ENCODE measurements at places on chromosomes 7 and 10.

DNA sequence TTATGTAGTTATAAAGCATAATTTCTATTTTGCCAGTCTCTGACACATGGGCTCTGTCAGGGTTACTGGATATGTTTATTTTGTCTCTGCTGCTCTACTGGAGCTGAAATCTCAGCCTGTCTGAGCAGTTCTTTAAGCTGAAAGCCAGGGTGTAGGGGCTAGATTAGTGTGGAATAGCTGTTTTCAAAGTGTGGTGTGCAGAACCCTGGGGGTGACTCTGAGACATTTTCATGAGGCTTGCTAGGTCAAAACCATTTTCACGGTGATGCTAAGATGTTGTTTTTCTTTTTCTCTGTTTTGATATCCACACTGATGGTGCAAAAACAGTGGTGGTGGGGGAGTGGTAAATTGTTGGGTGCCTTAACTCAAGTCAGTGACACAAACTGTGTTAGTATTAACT is 45.5 kb downstream of the CREM start:
- no peak for DNase-seq

DNA sequence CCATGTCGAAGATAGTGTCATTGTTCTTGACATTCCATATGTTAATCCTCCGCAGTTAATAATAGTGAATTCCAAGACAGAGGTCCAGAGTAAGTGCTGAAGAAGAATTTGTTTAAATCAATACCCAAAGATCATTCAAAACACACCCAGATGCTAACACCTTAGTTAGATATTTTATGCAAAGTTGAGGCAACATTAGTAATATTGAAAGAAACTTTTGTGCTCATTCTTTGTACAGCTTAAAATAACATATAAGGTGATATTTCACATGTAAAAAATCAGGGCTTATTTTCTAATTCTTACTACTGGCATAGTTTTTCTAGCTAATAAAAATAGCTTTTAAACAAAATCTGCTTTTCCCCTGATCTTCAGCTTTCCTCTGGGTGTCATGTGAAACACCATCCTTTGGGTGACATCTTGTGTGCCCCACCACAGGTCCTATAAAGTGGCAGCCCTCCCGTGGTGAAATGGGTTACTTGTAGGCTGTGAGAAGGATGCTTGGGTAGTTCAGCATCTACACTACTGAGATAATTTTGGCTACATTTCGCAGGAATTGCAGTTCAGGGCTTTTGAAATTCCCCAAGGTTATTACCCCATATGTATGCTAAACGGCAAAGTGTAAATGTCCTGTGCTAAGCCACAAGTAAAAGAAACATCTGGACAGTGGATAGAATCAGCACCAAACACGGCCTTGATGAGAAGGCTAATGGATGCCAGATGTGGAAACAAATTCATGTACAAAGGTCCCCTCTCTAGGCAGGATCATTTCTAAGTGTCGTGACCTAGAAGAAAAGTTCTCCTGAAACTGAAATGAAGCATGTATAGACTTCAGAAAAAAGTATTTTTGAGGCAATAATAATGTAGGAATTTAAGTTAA is 105.4 kb downstream of the GRM3 start:
- DNase-seq = no peak

DNA sequence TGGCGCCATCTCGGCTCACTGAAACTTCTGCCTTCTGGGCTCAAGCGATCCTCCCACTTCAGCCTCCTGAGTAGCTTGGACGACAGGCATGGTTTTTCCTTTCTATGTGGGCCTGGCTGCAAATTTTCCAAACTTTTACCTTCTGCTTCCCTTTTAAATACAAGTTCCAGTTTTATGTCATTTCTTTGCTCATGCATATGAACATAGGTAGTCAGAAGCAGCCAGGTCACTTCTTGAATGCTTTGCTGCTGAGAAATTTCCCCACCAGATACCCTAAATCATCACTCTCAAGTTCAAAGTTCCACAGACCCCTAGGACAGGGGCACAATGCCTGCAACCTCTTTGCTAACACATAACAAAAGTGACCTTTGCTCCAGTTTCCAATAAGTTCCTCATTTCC is 21.6 kb upstream of the RPEL1 start:
- peak; percentile 31 for DNase-seq

DNA sequence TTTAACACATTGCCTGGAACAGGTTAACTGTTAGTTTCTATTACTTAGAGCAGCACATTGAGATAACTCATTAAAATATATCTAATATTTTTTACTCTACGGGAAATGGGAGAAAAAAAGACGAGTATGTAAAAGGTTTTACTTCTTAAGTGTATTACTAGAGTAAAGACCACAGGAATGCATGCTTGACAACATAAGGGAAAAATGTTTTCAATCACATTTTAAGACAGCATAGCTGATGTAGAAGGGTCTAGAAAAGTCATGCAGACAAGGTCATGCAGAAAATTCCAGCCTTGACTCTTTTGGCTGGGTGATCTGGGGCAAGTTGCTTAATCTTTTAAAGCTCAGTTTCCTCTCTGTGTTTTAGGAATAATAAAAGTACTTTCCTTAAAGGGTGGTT is 806.2 kb downstream of the CNTNAP2 start:
- DNase-seq = no peak

GRCh38 chr10:124206616-124207015 is 113.2 kb upstream of the CHST15 start:
- no peak for DNase-seq

GRCh38 chr10:63666836-63667383 is 145.7 kb downstream of the REEP3 start:
- DNase-seq = peak; percentile 69

DNA sequence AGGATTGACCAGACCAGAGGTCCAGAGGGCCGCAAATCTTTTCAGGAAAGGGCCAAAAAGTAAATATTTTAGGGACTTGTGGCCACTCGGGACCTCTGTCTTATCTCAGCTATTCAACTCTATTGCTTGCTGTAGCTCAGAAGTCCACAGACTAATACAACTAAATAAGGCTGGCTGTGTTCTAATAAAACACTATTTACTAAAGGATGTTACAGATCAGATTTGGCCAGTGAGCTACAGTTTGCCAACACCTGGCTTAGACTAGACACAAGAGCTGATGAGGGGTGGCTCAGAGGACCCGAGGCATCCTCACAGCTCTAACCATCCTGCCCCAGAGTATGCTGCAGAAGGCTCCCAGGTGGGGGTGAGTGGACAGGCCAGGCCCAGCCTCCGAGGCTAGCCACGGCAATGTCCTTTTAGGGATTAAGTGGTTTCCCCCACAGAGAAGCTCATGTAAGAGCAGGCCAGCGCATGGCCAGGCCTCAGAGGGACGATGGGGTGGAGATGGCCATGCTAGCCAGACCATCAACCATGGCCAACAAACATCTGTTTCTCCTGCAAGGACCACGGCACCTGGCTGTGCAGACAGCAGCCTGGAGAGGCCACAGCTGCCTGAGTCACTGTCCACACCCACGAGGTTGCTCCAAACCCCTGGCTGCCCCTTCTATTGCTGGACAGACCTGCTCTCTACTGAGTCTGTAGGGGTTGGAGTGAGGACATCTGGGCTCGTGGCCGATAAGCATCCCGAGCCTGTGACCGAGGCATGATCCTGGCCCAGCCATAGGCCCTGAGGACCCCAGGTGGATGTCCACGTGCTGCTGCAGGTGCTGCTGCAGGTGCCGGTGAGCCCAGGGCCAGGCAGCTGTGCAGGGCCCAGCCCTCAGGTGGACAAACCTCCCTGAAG is 76.5 kb downstream of the AFAP1L2 start:
- no peak for DNase-seq

GRCh38 chr7:94972296-94972695 is 64.9 kb downstream of the PPP1R9A start:
- no peak for DNase-seq

DNA sequence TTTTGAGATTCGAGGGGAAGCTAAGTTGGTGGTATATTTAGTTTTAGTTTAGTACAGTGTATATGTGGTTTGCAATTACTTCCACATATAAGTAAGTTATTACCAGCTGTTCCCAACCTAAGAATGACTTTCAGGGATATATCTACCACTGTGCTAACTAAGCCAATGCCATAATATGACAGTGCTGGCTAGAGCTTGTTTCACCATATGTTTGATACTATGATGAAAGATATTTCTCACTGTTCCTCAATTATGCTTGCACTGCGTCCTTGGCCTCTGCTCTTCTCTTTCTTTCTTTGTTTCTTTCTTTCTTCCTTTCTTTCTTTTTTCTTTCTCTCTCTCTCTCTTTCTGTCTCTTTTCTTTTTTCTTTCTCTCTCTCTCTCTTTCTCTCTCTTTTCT is 113.8 kb upstream of the SKAP2 start:
- peak; percentile 58 for DNase-seq

DNA sequence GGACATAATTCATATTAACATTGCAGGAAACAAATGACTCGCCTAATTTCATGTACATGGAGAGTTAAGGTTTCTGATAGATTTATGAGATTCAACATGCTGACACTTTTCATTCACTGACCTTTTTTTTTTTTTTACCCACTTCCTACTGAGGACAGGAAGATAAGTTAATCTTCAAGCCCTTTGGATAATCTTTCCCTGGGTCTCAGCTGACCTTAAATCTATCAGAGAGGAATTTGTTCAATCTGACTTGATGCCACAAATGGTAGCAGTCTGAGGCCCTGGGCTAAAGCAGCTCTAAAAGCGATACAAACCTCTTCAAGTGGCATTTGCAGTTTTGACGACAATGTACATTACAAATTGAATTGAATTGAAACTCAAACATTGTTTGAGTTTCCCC is 493.3 kb upstream of the SORCS1 start:
- DNase-seq = no peak

DNA sequence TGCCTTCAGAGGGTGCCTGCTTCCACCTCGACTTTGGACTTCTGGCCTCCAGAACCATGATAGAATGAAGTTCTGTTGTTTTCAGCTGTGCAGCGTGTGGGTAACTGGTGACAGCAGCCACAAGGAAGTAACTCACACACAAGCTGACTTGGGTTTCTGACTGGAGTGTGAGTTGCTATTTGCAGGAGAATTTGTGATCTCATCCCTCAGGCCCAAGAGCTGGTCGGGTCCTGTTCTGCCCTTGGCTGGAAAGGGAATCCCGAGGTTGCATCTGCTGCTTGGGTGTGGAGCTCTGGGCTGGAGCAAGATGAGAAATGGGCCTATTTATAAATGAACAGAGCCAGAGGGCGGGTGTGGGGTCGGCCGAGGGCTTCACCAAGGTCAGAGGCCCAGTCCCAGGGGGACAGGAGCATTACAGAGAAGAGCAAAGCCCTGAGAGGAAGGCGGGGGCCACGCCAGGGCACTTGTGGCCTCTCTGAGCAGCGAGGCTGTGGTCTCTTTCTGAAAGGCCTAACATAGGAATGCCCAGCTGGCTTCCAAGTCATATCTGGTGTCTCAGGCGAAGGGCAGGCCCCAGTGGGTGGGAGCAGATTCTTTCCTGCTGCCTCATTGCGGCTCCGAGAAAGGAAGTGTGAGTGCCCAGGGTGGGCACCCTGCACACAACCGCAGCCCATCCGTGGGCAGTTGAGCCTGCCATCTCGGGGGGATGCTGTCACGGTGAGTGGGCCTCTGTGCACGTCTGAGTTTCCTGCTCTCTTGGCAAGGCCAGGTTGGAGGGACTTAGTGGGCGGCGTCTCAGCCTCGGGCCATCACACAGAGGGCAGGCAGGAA is 26.5 kb upstream of the C10orf71 start:
- peak; percentile 82 for DNase-seq

- no peak for DNase-seq
Observed at GRCh38 chr7:1255080-1255816, 22.6 kb downstream of the UNCX start.

DNA sequence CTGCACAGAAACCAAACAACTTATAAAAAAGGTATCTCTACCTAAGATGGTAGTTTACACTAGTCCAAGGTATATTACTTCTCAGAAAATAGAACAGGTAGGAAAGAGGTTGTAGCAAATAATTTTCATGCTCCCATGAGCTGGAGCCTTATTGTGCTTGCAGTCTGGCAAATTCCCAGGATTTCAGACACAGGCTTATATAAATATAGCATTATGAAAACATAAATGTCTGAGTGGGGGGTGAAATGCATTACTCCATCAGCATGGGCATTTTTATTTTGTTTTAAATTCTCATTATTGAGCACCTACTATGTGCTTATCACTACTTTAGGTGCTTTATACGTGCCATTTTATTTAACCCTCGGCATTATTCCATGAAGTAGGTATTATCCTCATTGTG is 83.0 kb upstream of the PHYHIPL start:
- no peak for DNase-seq

DNA sequence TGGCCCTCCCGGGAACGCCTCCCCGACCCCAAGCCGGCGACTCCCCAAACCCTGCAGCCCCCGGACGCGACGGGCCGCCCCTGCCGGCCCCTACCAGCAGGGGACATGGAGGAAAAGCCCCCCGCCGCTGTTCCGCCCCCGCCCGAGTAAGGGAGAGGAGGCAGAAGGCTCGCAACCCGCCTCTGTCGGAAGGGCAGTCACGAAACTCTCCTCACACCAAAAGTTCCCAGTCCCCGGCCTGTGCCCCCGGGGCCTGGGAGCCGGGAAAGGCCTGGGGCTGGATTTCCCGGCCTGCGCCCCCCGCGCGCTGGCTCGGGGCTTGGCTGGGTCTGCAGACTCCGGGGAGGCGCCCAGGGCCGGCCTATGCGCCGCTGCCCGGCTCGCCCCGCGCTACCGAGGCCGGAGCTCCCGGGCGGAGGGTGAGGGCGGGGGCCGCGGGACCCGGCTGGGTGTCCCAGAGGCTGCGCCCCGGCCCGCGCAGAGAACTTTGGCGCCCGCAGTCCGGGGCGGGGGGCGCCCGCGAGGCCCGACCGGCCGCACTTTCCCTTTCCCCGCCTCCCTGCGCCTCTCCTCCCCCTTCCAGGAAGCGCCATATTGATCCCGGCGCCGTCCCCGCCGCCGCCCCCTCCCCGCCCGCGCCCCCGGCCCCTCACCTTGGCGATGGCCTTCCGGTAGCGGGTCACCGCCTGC is 728 bp downstream of the PARD3 start:
- DNase-seq = no peak

GRCh38 chr10:124991835-124992234 is 49.9 kb downstream of the ZRANB1 start:
- no peak for DNase-seq

- no peak for DNase-seq
Observed at GRCh38 chr10:89809766-89810165, 108.4 kb downstream of the KIF20B start.

- DNase-seq = no peak
Observed at GRCh38 chr10:82953331-82953730, 1078.3 kb downstream of the NRG3 start.

All from suppressor macrophage (primary cell).